ENCODE measurements at places on chromosomes 2 and 18. TPM values are rescaled to one million over a fixed set of nuclear protein-coding genes. Genes with fewer than 3 reads are reported as not detected.

Gene MAP4K3
- total RNA-seq = 28.9 TPM

Gene CNDP1
- total RNA-seq = not detected

Gene MC2R
- not detected for total RNA-seq

Gene SOWAHC
- 13.8 TPM for total RNA-seq

Gene DPP10
- total RNA-seq = not detected

Measured in regular cardiac myocyte (primary cell).